CD14-positive monocyte (primary cell): ENCODE measurements at places on chromosomes 7 and 10.
A peak's percentile ranks its signal among the peaks of the same experiment; 100 is the strongest.

DNA sequence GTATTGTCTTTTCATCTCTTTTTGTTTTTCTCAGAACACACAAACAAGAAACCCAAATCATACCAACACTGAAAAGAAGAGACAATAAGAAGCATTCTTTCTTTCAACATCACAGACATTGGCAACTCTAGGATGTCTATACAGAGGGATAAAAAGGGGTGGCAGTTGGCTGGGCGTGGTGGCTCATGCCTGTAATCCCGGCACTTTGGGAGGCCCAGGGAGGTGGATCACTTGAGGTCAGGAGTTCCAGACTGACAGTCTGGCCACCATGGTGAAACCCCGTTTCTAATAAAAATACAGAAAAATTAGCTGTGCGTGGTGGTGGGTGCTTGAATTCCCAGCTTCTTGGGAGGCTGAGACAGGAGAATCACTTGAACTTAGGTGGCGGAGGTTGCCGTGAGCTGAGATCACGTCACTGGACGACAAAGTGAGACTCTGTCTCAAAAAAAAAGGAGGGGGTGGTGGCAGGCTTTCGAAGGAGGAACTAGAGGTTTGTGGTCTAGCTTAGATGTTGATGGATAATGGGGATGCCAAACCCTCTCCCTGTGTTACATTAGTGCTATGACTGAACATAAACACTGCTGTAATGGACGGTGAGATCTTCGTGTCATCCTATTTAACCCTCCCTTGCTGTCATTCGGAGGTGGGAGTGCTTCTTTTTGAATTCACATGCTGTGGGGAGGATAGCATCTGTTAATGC is 9.4 kb downstream of the CNNM2 start:
- peak; percentile 26 for DNase-seq

DNA sequence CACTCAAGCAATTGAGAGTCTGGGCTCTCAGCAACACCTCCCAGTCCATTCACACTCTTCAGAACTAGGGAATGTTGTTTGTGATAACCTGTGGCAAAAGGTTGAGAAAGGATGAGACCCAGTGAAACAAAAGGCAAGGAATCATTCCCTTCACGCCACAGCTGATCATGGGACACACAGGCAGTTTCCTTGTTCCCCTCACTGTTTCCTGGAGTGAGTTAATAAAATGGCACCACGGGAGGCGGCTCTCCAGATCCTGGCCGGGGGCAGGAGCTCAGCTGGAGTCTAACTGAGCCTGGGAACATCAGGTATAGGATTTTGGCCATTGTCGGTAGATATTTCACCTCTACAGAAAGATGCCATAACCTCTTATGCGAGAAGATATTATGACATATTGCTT is 107.3 kb upstream of the FAM171A1 start:
- no peak for DNase-seq

DNA sequence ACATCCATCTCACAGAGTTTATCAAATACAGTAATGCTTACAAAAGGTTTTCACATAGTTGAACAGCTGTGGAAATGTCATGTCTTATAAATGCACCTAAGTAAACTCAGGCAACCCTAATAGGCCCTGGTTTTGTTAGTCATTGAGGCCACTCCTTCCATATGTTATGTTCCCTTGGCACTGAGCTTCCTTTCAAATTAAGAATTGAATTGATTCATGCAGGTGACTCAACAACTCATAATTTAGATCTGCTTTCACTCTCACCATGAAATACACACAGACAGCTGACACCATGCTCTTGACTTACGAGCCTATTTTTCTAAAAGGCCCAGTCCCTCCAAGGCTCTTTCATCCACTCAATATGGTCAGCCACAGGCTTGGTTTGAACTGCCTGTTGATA is 476.9 kb downstream of the KCNMA1 start:
- DNase-seq = no peak

GRCh38 chr10:133421336-133422222 is 2.8 kb downstream of the SPRN start:
- no peak for DNase-seq

GRCh38 chr7:6385110-6385781 is 62.5 kb downstream of the DAGLB start:
- peak; percentile 92 for DNase-seq

DNA sequence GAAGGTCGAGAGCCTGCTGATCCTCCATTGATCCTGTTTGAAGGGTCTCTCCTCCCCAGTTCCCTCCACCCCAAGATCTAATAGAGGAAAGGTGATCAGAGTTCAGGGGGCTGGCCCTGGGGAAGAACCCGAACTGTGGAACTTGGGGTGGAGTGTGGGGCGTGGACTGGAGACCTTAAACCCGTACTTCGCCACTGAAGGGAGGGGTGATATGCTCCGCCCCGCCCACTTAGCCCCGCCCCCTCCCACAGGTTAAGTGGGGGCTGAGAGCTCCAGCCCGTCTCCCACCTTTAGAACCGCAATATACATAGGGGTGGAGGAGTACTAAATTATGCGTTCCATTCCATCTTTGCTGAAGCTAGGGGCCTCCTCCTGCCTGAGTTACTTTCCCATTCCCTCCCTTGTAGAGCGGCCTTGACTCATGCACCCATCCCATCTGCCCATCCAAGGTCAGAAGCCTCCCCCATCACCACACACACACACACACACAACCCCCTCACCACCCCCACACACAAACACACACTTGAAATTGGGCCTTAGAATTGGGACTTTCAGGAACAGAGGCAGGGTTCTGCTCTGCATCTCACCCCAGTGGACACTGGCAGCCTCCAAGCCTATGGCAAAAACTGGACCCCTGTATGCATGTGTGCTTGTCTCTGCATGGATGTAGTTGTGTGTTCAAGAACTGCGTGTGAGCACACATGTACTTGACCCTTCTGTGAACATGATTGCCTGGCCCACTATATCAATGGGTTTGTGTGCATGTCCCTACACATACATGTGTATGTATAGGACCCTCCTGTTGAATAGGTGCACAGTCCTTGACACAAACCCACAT is 991 bp downstream of the SEMA4G start:
- no peak for DNase-seq

DNA sequence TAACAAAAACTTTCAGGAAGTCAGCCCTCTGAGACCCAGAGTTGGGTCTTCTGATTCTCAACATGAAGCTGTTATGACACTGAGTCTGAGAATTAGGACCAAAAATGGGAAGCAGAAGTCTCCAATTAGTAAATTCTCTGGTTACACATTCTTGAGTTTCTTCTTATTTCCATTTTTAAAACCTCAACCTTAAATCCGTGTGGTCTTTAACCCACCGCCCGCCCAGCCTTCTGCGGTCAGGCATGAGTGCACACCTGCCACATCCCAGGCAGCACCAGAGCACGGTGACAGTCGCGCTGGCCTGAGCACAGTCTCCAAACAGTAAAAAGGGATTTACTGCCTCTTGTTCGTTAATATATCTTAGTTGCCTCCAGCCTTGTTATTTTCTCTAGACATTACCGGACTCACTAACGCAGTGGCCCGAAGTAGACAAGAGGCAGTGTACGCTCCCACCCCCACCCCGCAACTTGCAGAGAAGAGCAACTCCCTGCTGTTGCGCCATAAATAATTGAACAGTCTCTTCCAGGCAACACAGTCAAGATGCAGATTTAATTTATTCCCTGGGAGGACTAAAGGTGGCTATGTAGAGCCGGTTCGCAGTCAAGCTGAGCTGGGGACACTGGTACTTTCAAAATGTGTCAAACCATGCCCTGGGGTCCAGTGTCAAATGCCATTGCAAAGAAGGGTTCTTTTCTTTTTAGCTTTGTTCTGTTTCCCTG is 147.0 kb upstream of the CELF2 start:
- DNase-seq = no peak

DNA sequence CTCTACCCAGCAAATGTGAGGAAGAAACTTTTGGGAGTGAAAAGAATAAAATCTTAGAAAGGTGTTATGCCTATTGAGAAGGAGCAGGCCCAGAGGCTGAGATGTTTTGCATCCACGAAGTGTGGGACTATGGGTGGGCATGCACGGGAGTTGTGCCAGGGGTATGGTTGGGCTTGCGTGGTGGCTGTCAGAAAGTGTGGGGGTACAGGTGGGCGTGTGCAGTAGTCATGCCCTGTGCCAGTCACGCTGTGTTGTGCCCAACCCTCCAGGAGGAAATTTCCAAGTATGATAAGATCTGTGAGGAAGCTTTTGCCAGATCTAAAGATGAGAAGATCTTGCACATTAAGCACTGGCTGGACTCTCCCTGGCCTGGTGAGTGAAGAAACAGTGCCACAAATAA is 52.9 kb upstream of the ZMIZ2 start:
- no peak for DNase-seq

GRCh38 chr10:5563991-5564536 is 39.3 kb downstream of the CALML3 start:
- DNase-seq = no peak

GRCh38 chr10:122495406-122496340 is 34.3 kb downstream of the HTRA1 start:
- no peak for DNase-seq

DNA sequence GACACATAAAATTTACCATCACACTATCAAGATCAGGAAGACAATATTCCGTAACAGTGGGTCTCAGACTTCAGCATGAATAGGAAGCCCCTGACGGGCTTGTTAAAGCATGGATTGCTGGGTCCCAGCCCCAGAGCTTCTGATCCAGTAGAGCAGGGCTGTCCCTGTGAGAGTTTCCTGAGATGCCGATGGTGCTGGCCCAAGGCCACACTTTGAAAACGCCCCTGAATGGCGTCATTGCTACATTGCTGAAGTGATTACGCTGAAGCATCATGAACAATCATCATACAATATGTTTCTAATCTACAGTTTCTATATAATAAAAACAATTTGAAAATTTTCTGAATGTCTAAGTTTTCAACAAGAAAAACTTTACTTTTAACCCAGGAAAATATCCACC is 38.0 kb upstream of the TMEM72 start:
- no peak for DNase-seq

GRCh38 chr7:30154111-30154587 is 19.4 kb downstream of the MTURN start:
- no peak for DNase-seq

DNA sequence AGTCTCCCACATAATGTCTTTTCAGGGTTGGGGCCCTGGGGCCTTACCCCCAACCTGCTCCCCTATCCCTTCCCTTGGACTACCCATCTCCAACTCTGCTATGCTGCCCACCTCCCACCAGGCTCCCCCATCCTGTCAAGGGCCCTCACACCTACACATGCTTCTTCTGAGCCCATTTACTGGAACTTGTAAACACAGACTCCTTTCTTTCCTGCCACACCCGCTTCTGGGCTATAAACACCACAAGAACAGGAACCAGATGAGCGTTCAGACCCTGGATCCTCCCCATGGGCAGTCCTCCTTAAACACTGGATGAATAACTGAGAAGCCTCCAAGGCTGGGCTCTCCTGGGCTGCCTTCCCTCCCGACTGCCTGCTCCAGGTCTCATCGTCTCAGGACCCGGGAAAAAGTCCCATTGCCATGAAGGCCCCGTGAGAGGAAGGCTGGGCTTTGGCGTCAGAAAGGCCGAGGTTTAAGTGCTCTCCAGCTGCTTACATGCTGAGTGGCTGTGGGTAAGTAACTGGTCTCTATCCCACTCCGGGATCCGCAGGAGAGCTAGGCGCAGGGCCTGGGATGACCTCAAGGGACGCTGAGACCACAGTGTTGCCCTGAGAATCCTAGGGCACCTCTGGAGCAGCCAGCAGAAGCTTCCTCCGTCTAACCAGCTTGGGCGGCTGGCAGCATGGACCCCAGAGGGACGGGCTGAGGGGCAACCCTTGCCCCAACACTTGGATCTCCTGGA is 15.6 kb upstream of the CRHR2 start:
- no peak for DNase-seq

- no peak for DNase-seq
Measured at GRCh38 chr10:26381986-26382385, 56.2 kb upstream of the APBB1IP start.

DNA sequence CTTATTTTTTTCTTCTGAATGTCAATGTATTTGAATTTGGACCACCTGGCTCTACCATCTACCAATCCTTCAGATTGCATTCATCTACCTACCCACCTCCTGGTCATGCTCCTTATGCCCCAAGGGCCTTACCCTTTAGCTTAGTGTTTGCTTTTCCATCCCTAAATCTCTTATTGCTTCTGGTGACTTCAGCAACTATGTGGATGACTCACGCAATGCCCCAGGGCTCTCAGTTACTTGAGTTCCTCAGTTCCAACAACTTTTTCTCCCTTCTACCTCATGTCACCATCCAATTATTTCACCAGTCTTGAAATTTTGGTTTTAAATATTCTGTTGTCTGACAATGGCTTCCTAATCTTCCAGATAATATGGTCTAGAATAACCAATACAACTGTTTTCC is 118.9 kb downstream of the CFAP58 start:
- no peak for DNase-seq

- DNase-seq = no peak
Measured at GRCh38 chr7:42964849-42965805, 33.0 kb downstream of the MRPL32 start.

DNA sequence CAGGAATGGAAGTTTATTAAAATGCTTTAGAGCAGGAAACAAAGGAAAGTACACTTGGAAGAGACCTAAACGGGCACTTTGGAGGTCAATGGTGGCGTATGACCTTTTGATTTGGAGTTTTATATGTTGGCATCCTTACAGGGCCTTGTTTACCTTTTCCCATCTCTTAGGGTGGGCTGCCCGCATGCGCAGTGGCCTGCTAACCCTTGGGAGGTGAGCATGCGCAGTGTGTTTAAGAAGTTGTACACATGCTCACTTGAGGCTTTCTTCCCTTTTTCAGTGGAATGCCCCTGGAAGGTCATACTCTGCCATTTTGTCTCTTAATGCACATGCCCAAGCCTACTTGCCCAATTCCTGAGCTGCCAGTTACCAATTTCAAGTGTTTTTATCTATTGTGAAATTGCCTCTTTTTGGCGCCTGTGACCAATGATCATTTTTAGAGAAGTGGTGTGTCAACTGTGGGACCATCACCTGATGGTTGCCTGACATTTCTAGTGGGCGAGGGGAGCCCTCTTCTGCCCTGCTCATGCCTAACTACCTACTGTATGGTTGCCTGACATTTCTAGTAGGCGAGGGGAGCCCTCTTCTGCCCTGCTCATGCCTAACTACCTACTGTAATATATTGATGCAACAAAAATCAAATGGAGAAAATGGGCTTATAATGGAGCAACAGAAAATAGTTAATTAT is 138.0 kb downstream of the PPP1R9A start:
- no peak for DNase-seq

GRCh38 chr10:95431900-95432342 is 129.2 kb downstream of the SORBS1 start:
- DNase-seq = no peak

DNA sequence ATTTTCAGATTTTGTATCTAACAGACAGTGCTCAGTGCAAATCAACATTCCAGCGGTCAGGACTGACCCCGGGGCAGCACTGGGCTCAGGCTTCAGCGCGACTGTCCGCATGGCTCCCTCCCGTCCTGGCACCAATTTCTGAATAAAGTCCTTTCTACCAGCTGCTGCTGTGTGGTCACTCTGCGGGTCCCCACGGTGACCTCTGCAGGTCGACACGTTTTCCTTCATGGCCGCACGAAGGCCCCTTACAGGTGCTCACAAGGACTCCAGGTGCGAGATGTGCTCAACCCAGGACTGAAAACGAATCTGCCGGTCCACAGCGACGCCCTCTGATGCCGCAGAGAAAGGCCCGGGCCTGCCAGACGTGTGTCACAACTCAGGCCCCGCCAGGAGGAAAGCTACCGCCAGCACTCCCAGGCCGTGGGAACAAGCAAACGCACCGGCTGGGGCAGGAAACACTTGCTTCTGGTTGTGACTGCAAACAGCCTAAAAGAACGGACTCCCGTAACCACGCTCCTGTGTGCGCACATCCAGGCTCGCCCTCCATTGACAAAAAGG is 3.7 kb upstream of the UTF1 start:
- no peak for DNase-seq

- no peak for DNase-seq
Measured at GRCh38 chr7:1040790-1041189, 3.6 kb upstream of the GPR146 start.
